ENCODE measurements at places on chromosomes 7 and 10. TPM values are rescaled to one million over a fixed set of nuclear protein-coding genes. Genes with fewer than 3 reads are reported as not detected.

DNA sequence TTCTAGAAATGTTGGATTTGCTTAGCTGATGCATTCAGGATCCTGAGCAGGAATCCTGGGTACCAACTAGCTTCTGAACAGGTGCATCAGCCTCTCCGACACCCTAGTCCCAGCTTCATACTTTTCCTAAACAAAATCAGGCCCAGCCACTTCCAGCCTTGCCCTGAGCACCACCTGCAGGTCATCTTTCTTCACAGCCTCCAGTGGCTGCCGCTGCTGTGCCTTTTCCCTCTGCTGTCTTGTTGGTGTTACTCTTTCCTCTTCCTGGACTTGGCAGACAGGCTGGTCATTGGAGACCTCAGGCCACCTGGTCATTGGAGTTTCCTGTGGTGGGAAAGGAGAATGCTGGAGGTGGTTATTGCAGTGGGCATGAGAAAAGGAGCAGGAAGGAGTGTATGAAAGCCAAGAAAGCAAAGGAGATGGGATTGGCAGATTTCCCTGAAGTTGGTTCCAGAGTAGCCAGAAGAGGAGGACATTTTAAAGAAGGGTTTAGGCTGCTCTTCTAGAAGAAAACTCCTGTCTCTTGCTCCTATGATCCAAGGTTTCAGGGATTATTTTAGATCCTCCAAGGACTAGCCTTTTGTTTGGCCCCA, 48.2 kb upstream of the NFKB2 start:
- DNase-seq, result no peak

DNA sequence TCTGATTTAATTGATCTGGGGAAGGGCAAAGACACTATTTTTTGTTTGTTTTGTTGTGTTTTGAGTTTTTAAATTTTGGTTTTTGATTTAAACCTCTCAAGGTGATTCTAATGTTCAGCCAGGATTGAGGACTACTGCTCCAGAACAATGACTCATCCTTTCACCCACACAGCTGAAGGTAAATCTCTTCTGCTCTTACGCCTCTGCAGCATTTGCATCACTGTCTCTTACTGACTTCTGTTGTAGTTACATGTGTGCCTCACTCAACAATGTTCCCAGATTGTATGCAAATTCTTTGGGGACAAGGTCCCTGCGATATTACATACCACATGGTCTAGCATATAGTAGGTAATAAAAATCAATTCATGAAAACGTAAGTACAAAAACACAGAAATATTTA, 467.5 kb upstream of the LRRN3 start:
- no peak for DNase-seq

DNA sequence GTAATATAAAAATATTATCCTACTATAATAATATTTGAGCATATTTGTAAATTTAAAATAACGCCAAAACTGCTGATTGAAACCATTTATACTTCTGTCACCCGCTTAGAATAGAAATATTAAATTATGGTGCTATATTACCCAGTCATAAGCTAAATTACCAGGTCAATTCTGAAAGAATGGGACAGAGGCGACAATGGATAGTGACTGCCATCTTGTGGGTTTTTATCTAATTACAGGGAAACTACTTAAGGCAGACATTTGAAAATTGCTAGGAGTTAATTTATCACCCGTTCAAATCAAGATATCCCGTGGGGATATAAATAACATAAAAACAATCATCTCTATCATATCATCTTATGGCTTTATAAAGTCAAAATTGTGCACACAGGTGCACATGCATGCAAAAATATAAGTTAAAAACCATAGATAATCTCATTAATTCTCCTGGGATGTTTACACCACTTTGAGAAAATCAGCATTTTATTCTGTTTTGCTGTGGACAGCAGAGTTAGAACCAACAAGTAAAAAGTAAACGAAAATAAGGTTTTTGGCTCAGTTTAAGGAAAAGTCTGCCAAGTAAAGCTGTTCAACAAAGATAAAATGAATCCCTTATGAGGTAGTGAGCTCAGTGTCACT, 41.3 kb upstream of the HPSE2 start:
- DNase-seq, result no peak

DNA sequence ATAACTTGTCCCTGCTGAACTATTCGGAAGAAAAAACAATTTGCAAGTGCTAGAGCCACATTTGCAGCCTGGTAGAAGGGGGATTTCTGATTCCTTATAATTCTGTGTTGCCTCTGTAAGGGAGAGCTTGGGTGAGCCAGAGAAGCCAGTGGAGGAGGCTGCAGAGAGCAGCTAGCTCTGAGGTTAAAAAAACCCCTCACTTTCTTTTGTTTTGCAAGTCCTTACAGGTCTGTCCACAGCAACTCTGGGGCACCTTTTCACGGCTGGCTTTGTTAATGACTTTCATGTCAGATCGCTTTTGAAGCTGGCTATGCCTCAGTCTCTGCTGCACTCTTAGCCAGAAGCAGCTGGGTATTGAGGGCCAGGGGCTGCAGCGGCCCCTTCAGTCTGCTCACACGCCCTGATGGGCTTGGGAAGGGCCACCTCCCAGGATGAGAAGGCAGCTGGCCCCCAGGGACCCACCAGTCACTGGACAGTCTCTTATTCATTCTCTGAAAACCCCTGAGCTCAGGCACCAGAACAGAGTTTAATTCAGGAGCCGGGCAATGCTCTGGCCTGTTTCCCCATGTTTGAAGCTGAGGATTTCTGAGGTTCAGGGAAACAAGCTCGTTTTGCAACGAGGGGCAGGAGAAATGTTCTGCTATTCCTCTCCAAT, 30.9 kb downstream of the TRIM8 start:
- DNase-seq, result no peak

The MARVELD1 gene
- 9.2 TPM for total RNA-seq

The PPP1R9A gene
- 109 TPM for total RNA-seq

GRCh38 chr7:18400275-18400674, 95.3 kb upstream of the HDAC9 start:
- DNase-seq, result no peak
